A549 treated with Hydrocortisone at 1 μM for 4 hours (cell line): ENCODE measurements at places on chromosomes 5 and 9. TPM values are rescaled to one million over a fixed set of nuclear protein-coding genes. Genes with fewer than 3 reads are reported as not detected.

COL15A1 gene
- total RNA-seq, result 0.56 to 0.66 TPM (median 0.63 TPM) in 5 replicates

CSF2 gene
- total RNA-seq, result 0.14 to 0.38 TPM (median 0.21 TPM) in 4 of 5 replicates, not detected in the other

MLANA gene
- not detected in 5 replicates for total RNA-seq

BRD8 gene
- total RNA-seq, result 42.5 to 59.3 TPM (median 47.7 TPM) in 5 replicates

BTNL8 gene
- not detected in 5 replicates for total RNA-seq
